ENCODE measurements at places on chromosomes 11 and 22.

GRCh38 chr22:39949964-39950737 lies 10.0 kb upstream of the TMA7B start:
- DNase-seq: no peak

DNA sequence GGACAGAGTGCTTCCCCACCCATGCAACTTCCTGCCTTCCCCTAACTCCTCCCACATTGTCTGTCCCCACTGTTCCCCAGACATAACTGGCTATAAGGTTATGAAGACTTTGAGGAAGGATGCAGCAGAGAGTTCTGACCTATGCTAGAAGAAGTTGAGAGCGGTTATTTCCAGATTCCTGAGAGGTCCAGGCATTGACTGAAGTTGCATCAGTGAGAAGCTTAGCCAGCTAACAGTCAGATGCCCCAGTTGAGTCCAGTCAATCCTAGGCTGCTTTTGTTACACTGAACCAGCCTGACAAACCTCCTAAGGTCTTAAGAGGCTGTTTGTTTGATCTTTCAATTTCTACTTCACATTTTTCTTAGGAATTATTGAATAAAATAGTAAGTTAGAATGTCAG lies 937.9 kb upstream of the CCDC90B start:
- no peak for DNase-seq

- no peak for DNase-seq
Observed at GRCh38 chr11:105857728-105858127, 164.3 kb downstream of the MSANTD4 start.

GRCh38 chr11:128573638-128574037 lies 13.7 kb downstream of the ETS1 start:
- DNase-seq: no peak

GRCh38 chr11:45180179-45180847 lies 33.9 kb downstream of the PRDM11 start:
- peak; percentile 73 for DNase-seq

DNA sequence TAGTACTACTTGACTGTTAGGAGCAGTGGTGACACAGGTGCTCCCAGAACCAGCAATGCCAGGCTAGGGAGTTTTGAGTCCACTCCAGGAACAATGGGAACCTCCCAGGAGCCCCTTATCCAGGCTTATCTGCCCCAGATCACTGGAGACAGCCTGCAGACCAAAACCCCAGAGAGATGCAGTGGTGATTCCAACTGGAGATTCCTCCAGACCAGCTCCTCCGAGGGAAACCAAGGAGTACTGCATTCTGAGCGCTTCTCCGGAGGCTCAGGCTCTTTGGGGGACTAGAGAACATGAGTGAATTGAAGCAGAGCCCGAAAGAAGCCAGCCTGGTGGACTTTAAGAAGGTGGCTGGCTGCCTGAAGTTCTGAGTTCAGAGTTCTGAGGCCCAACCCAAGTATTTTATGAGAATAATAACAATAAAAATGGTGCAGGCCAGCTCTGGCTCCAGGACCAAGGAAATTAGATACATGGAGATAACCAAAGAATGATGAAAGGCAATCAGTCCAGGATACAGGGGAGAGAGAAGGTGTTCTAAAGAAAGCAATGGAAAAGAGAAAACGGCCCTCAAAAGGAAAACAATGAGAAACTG lies 1.3 kb upstream of the TMEM25 start:
- no peak for DNase-seq

GRCh38 chr11:122778148-122778547 lies 60.2 kb upstream of the CRTAM start:
- peak; percentile 24 for DNase-seq

- no peak for DNase-seq
Observed at GRCh38 chr11:43558146-43558545, 122.4 kb upstream of the HSD17B12 start.

- DNase-seq: no peak
Observed at GRCh38 chr22:45218976-45219375, 21.7 kb downstream of the KIAA0930 start.

DNA sequence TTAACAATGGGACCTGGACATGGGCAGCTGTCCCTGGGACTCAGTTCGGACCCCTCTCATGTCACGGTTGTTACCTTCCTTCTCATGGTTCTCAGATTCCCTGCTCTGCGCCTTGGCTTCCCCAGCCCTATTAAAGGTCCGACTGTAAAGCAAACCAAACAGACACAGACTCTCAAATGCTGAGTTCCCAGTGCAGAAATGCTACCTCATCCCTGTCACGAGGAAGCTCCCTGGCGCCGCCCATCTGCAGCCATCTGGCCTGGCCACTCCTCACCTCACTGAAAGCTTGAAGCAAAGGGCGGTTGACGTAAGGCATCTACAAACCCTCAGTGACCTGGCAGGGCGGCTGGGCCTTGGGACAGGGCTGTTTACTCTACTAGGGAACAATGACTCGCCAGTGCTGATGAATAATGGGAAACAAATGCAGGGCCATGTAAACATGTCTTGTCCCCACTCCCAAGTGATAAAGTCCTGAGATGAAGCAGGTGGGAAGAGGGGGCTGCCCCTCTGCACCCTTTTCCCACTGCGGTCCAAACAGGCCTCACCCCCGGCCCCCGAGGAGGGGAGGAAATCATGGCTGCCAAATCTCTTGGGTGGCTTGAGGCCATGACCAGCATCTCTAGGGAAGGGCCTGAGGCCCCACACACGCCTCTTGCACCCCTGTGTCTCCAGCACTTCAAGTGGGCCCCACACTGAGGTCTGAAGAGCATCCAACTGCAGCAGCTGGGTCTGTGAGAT lies 49.3 kb downstream of the SCUBE1 start:
- no peak for DNase-seq

DNA sequence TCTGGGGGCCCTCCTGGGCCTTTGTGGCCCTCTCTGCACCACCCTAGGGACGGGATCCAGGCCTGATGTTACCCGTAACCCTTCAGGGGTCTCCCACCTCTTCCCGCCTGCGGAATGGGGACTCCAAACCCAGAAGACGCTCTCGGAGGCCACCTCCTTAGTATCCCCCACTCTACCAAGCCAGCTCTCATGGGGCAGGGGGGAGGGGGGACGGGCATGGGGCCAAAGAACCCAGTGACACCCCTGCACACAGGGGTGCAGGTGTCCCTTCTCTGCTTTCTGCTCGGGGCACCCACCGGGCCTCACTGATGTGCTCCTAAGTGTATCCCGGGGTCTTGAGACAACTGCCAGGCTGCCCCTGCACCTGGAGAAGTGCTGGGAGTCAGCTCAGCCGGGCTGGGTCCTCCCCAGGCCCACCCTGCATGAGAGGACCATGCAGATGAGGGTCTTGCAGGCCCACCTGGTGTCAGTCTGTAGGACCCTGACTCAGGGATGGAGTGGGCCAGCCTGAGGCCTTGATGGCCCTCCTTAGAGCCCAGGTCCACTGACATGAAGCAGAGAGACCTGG lies 176.9 kb downstream of the IGLL1 start:
- no peak for DNase-seq

- no peak for DNase-seq
Observed at GRCh38 chr11:35043936-35044335, 95.0 kb upstream of the CD44 start.

DNA sequence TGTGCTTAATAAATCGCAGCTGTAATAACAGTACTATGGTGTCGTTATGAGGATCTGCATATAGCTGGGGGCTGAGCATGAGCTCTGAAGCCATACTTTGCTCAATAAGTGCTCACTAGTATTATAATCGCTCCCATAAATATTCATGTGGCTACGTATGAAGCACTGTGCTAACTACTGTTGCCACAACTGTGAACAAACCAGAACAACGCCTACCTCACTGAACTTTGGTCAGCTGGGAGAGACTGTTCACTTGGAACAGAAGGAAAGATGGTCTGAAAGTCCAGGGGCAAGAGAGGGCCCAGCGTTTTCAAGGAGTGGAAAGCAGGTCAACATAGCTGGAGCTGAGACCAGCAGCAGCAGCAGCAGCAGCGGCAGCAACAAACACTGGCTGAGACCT lies 141.6 kb downstream of the EFCAB6 start:
- DNase-seq: no peak

DNA sequence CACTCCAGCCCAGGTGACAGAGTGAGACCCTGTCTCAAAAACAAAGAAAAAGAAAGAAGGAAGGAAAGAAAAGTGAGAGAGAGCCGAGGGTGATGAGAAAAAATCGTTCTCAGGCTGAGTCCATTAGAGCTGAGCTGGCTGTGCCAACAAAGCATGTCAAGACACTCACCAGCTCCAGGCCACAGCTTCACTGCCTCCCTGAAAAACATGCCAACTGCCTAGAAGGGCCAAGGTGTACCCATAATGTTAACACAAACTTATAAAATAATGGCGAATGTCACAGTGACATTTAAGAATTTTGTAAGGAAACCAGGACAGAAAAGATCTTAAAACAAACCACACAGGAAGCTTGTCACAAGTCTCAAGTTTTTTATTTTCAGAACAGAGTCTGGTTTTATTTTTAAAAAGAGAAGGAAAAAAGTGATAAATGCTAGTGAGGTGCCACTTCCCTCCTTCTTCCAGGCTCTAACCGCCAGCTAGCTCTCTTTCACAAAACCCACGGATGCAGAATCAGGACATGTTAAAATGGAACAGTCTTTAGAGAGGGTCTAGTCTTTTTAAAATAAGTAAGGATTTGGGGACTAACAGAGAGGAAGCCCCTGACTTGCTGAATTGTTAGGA lies 5.1 kb downstream of the TMEM121B start:
- DNase-seq: no peak

DNA sequence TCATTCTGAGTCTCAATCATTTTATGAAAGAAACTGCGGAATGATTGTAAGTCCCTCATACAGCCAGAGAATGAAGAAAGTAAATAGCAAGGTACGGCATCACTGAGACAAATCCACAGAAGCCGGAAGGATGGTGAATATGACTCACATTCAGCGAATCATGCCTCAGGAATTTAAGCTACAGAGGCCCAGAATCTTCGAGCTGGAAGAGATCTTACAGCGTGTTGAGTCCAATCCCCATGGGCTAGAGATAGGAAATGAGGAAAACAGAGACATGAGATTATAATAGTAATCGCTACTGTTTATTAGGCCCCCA lies 173.2 kb downstream of the KIF18A start:
- peak; percentile 94 for DNase-seq

GRCh38 chr11:10181811-10182210 lies 112.2 kb downstream of the SBF2 start:
- peak; percentile 36 for DNase-seq

DNA sequence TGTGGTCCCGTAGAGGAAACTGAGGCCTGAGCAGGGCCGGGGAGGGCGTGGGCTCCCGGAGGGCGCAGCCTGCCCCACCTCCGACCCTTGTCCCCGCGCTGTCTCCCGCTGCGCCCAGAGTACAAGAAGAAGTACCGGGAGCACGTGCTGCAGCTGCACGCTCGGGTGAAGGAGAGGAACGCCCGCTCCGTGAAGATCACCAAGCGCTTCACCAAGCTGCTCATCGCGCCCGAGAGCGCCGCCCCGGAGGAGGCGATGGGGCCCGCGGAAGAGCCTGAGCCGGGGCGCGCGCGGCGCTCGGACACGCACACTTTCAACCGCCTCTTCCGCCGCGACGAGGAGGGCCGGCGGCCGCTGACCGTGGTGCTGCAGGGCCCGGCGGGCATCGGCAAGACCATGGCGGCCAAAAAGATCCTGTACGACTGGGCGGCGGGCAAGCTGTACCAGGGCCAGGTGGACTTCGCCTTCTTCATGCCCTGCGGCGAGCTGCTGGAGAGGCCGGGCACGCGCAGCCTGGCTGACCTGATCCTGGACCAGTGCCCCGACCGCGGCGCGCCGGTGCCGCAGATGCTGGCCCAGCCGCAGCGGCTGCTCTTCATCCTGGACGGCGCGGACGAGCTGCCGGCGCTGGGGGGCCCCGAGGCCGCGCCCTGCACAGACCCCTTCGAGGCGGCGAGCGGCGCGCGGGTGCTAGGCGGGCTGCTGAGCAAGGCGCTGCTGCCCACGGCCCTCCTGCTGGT lies 1.9 kb downstream of the NLRP6 start:
- peak; percentile 26 for DNase-seq

DNA sequence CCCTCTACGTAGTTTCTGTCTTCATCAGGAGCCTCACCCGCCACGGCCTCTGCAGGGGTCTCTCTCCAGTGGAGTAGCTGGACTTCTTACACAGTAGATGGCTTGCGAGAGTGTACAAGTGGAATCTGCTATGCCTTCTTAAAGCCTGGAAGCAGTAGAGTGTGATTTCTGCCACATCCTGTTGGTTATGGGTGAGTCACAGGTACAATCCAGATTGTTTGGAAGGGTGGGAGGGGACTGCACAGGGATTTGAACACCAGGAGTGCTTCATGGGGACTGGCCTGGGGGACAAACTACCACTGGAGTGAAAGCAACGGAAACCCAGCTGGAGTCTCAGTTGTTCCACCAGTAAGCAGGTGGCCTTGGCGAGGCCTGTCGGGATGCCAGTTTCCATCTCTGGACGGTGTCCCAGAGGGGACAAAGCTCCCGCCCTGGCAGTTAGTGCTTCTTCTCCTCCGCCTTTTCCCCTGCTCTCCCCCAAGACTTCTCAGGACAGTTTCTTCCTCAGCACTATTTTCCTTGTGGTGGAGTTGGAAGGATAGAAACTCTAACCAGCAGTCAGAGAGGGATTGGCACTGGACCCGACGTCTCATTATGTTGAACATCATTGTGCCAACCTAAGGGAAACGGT lies 85.0 kb upstream of the RCN1 start:
- peak; percentile 73 for DNase-seq

GRCh38 chr11:128715691-128716561 lies 22.1 kb downstream of the FLI1 start:
- peak; percentile 92 for DNase-seq

DNA sequence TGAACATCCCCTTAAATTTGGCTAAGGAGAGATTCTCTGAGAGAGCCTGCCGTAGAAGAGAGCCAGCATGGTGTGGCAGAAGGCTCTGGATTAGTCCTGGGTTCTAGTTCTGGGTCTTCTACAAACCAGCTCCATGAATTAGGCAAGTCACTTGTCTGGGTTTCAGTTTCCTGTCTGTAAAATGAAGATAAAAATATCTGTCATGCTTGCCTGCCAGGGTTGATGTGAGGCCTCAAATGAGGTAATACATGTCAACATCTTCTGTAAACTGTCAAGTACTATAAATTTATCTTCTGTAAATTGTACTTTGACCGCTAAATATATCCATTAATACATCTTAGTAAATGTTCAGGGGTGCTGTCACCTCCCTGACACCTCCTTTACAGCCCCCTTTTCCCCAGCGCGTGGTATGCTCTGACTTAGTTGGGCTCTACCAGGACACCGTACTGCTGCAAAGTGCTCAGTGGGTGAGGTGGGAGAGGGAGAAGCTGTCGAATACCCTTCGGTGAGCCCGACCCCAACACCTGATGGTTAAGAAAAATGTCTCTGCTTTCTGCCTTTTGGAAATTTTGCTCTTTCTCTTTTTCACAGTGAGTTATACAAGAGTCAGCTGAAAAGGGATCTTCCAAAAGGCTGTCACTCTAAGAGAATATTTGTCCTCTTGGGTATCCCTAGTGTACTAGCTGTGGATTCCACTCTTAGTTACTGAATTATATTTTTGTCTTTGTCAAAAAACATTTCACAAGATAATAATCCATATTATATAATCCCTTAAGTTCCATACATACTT lies 15.0 kb downstream of the RBX1 start:
- no peak for DNase-seq

- DNase-seq: no peak
Observed at GRCh38 chr11:69242266-69242920, 51.6 kb upstream of the MYEOV start.

DNA sequence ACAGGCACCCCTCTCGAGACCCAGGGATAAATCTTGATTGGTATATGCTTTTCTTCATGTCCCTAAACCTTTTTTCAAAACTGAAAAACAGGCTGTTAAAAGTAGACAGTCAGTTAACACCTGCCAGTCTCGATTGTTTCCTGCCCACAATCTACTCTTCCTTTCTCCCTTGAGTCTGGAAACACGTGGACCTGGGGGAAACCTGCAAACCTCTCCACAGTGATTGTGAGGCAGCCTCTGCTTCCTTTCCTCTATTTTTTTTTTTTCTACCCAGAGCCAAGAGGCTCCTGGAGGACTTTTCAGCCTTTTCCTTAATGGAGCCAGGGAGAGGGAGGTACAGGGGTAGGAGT lies 69.4 kb upstream of the CLMP start:
- no peak for DNase-seq

All from NCI-H226 (cell line).